Amniotic epithelial cell (primary cell): ENCODE measurements at places on chromosomes 2 and 18.

DNA sequence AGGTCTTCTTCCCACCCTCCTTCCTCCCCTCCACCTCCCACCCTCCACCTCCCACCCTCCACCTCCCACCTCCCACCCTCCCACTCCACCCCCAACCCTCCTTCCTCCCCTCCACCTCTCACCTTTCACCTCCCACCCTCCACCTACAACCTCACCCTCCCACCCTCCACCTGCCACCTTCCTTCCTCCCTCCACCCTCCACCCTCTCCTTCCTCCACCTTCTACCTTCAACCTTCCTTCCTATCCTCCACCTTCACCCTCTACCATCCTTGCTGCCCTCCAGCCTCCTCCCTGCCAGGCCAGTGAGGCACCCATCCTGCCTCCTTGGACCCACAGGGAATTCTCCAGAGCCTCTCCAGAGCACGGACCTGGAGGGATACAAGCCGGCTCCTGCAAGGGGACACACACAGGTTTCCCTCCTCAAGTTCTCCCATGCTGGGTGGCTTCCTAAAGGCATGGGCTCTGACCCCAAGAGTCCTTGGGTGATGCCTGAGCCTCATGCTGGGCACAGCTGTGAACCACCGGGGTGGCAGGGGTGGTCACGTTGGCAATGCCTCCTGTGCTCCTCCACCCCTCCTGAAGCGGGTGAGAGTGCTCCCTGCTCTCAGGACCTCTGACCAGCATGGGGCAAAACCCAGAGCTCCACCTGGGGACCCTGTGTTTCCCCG, 293.0 kb downstream of the NDUFA10 start:
- DNase-seq = no peak

- no peak for DNase-seq
Observed at GRCh38 chr2:54979321-54980044, 70.8 kb downstream of the RTN4 start.

DNA sequence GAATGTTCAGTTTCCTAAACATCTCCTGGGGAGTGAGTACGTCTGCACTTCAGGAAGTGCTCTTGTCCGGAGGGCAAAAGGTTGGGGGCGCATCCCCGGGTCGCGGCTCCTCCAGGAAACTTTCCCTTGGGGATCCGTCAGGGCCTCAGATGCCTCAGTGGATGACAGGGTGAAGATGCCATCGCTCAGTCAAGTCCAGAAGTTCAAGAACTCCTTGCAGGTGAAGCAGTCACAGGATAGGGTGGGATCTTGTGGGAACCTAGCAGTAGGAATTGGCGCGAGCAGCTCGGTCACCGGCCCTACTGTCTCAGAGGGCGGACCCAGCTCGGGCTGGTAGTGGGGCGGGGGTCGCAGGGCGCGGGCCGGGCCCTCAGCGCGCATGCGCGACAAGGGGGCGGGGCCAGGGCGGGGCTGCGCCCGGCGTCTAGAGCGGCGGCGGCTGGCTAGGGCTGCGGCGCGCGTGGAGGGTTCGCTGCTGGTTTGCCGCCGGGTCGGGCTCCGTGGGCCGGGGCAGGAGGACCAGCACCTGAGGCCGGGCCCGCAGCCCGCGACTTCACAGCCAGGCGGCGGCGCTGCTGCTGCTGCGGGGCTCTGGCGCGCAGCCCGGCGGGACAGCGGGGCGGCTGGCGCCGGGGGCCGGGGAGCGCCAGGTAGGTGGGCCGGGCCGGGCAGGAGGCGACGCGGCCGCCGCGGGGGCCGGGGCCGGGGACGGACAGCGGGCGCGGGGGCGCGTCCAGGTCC, at the start of gene INPP4A:
Gene INPP4A (plus strand): TSS at position 423 of the 741 bp plus-strand sequence. CDS start 75,191 bp downstream, outside the sequence.
- peak; percentile 43 for DNase-seq

- DNase-seq = peak; percentile 35
Observed at GRCh38 chr2:121617042-121617599, 32.1 kb downstream of the CLASP1 start.

DNA sequence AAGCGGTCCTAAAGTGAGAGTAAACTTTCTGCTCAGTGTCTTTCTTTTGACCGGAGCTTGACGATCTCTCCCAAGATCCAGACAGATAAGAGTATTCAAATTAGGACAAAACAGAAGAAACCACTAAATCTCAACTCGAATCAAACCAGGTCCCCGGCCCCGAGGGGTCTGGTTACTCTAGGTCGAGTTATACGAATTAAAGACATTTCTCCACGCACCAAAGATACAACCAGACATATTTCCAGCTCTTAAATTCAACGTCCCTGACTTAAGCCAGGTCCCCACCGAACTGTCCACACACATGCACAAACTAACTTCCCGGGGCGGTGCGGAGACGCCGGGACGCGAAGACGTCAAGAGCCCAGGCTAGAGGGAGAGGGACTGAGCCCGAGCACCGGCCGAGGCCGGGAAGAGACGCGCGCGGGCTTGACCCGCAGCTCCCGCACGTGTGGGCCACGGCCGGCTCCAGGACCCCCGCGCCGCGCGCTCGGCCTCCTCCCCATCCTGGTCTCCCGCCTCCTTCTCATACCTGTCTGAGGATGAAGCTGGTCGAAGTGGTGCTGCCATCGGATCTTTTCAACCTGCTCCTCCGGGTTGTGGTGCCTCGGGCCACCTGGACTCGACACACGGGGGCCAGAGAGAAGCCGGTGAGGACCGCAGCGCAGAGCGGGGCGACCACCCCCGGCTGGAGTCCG, 896 bp downstream of the CACNB4 start:
- no peak for DNase-seq

GRCh38 chr18:12907258-12907925, 23.4 kb upstream of the PTPN2 start:
- DNase-seq = no peak

- no peak for DNase-seq
Observed at GRCh38 chr2:231604101-231604684, 11.5 kb downstream of the TEX44 start.

GRCh38 chr2:214127571-214127970, 283.3 kb upstream of the VWC2L start:
- peak; percentile 50 for DNase-seq

GRCh38 chr2:233093721-233094120, 33.6 kb downstream of the INPP5D start:
- no peak for DNase-seq

DNA sequence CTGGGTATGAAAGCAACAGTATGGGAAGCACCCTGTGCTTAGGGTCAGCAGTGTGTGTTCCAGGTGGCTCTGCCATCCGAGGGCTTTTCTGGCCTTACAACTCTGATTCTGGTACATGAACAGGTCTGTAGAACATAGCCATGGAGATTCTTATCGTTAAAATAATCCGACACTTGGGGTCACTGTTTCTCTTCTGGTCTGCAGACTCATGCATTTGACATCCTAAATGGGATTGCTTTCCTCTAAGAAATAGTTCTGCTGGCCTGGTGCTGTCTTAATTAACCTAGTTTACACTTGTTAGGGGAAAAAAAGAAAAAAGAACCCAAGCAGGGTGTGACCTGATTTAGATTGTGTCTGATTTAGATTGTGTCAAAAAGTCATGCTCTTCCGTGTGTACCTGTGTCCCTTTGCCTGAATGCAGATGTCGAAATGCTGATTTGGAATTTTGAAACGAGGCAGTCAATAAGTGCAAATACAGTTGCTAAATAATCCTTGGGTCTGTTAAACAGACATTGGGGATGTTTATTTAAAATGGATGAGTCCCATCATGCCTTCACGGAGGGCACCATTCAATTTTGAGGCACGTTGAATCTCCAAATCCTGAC, 59.6 kb downstream of the TRPM8 start:
- peak; percentile 56 for DNase-seq
